Effector CD4-positive, alpha-beta T cell (primary cell): ENCODE measurements at places on chromosomes 3 and 15.

DNA sequence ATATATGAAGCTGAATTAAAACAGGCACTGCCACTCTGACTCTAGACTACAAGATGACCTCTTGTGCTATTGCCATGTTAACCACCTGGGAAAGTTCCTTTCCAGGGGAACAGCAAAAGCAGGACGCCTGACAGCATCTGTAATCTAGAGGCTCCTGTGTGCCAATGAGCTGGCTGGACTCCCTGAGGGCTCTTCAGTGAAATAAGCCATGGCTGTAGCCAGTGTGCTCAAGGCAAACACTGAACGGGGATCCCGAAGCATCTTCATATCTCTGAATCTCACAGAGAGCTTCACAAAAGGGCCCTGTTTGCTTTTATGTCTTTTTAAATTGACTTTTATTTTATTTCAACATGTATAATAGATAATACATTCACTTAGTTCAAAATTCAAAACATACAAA, 57.2 kb downstream of the BFSP2 start:
- no peak for DNase-seq

DNA sequence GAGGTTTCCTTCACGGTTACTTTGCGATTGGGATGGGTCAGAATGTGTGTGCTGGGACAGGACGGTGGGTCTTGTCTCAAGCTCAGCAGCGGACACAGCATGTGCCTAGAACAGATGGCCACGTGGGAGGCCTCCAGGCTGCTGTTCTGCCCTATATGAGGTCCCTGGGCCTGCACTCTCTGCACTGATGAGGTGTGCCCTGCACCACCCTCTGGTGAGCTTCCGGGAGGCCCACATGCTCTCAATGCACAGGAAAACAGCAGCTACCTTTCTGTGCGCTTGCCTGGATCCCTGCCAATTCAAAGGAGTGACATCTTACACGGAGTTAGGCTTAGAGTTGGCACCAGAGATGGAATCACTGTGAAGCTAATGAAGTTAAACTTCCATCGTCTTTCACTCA, 59.8 kb downstream of the BOC start:
- no peak for DNase-seq

DNA sequence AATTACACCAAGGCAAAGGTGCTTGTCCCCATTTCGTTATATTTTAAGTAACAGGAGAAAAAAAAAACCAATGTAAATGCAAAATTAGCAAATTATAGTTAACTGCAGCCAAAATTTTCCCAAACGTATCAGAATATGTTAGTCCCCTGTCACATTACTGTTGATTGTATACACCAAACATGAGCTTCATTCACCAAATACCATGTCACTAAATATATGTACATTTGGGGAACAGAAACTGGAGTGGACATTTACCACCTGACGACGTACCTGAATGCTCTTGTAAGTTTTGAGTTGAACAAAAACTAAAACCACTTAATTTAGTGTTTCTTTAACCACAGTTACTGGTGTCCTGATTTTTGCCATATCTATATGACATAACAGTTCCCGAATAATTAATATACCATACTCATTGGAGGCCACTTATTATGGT, 3.3 kb upstream of the FOXP1 start:
- no peak for DNase-seq

GRCh38 chr3:151307131-151307530, 9.5 kb downstream of the GPR87 start:
- DNase-seq, result no peak

- DNase-seq, result no peak
Measured at GRCh38 chr3:135807879-135808278, 157.6 kb upstream of the PPP2R3A start.

- no peak for DNase-seq
Measured at GRCh38 chr3:176953106-176954060, 243.9 kb downstream of the TBL1XR1 start.

- no peak for DNase-seq
Measured at GRCh38 chr3:151085227-151085888, at the start of gene MED12L. Gene MED12L, plus strand, starts transcription at chr3:151085664. Its CDS starts 1,263 bp downstream, at chr3:151086927.

- no peak for DNase-seq
Measured at GRCh38 chr3:150995510-150995909, 23.0 kb upstream of the CLRN1 start.

GRCh38 chr15:40006646-40007045, 32.3 kb downstream of the SRP14 start:
- DNase-seq, result no peak

- DNase-seq, result no peak
Measured at GRCh38 chr15:45431511-45431910, 53.2 kb upstream of the GATM start.

DNA sequence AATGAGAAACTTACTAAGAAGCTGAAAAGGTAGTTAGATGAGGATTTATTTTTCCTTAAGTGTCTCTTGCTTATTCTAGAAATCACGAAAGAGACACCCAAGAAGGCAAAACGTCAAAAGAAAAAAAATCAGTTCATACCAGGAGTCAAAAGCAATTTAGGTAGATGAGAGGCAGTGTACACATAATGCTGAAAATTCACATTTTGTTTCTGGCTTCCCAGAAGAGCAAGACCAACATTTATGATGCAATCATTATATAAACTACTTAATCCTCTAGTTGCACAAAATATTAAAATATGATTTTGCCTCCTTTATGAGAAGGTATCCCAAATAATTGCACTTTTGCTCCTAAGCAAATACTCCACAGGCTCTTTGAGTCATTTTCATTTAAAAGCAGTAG, 228.0 kb downstream of the FMN1 start:
- no peak for DNase-seq

DNA sequence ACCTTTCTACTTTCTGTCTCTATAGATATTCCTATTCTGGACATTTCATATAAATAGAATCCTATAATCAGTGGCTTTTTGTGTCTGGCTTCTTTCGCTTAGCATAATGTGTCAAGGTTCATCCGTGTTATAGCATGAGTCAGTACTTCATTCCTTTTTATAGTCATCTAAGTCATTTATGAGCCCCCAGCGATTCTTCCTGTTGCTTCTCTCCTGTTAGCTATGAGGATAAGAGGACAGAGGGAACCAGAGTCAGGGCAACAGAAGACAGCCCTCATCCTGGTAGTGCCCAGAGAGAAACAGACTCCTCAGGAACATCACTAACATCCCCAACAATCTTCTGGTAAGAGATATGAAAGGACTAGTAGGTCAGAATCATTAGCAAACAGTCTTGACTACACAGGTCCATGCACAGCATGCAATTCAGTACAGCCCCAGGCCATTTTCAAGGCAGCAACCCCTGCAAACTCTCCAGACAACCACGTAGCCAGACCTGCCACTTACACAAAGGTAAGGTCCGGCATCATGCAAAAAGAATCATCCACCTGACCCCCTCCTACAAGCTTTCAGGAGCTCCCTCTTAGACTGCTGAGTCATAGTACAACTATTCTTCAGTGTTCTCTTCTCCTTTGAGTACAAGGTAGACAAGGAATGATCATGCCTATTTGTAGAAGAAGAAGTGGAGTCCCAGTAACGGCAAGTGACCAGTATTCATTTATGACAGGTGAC, 91.5 kb downstream of the MYLK start:
- no peak for DNase-seq

DNA sequence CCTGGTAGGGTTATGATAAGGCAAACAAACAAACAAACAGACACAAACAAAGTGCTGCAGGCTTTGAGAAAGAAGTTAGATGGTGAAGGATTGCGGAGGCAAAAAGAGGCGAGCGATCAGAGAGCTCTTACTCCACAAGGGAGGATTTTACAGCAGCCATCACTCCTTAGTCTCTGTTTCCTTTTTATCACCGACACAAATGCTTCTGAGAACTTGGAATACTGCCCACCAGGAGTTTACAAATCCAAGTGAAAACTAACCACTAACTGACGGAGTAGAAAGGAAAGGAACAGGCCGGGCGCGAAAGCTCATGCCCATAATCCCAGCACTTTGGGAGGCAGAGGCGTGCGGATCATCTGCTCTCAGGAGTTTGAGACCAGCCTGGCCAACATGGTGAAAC, 35.6 kb upstream of the GPR160 start:
- DNase-seq, result no peak

DNA sequence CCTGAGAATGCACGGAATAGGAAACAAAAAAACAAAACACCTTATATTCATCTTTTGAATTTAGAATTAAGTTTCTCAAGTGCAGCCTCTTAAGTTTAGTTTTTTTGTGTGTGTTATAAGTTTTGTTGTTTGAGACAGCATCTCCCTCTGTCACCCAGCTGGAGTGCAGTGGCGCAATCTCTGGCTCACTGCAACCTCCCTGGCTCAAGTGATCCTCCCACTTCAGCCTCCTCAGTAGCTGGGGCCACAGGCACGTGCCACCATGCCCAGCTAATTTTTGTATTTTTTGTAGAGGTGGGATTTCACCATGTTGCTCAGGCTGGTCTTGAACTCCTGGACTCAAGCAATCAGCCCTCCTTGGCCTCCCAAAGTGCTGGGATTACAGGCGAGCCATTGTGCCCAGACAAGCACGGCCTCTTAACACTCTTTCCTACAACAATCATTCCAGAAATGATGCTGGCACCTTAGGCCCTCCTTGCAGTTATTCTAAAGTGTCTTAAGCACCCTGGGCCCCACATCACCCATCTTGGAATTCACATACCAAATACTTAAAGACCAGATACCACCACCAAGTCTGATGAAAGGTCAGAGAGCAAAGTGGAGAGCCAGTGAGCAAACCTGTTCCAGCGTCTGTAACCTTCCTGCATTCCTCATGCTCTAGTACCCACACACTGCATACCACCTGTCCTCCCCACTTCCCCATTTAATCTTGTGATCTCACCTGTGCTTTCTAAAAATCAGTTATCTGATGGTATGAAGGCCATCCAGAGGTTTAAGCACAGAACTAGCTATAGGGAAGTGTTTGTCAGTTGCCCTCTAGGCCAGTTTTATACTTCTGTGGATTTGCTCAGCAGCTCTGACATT, 6.9 kb upstream of the SPG11 start:
- no peak for DNase-seq

- DNase-seq, result no peak
Measured at GRCh38 chr3:133448478-133449122, 48.7 kb downstream of the BFSP2 start.

DNA sequence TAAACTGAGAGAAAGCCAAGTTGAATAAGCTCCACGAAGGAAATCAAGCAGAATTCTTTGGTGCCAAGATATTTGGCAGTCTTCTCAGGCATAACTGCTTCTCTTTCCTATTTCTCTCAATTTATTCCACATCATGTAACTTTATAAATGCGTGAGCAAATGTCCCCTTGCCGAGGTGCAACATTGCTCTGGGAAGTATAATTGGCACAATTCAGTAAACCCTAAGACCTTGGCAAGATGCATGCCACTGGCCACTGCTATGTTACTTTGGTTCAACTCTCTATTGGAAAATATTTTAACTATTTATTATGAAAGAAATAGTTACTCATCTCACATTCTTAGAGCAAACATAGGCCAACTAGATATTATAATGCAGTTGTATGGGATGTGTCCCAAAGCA, 170.2 kb downstream of the SUCNR1 start:
- DNase-seq, result no peak
